ENCODE measurements at places on chromosomes 7 and 10.

- DNase-seq, result no peak
Measured at GRCh38 chr10:94097656-94098055, 103.9 kb downstream of the PLCE1 start.

DNA sequence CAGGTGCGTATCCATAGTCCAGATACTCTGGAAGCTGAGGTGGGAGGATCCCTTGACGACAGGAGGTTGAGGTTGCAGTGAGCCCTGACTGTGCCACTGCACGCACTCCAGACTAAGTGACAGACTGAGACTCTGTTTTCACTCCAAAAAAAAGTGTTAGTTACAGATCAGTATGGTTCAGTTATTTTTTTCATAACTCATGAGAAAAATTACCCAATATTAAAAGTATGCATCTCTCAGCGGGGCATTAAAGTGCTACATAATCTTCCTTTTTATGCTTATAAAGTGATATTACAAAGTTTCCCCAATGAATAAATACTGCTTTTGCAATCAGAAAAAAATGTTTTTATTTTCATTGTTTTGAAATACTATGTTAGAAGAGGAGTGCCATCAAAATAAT is 147.9 kb downstream of the ZNF438 start:
- no peak for DNase-seq

DNA sequence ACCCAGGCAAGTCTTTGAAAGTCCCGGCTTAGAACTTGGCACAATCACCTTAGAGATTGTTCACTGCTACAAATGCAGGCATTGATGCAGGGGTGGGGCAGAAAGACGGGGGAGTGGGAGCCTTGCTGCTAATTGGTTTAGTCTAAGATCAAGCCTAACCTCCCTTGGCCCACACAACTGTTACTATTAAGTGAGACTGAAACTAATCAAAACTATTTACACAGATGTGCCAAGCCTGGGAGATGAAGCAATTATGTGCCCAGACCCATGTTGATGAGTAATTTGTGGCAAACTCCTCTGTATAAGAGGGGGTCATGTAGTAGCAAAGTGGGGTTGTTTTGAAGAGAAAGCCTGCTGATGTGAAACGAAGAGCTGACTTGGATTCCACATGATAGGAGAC is 178.2 kb upstream of the ITGB1 start:
- no peak for DNase-seq

DNA sequence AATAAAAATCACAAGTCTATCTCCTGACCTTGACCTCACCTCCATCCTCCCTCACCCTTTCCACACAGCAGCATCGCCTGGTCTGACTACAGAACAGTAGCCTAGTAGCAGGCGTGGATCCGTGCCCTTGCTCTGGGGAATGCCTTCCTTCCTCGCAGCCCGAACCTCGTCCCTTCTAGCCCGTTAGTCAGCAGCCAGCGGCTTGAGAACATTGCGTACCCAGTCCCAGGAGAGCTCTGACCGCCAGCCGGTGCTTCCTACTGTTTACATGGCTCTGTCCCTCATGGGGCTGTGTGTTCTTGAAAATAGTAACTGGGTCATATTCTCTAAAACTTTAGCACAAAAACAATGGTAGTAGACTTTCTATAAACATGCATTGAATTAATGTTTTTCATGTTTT is 682.7 kb upstream of the IGFBP3 start:
- DNase-seq, result no peak

DNA sequence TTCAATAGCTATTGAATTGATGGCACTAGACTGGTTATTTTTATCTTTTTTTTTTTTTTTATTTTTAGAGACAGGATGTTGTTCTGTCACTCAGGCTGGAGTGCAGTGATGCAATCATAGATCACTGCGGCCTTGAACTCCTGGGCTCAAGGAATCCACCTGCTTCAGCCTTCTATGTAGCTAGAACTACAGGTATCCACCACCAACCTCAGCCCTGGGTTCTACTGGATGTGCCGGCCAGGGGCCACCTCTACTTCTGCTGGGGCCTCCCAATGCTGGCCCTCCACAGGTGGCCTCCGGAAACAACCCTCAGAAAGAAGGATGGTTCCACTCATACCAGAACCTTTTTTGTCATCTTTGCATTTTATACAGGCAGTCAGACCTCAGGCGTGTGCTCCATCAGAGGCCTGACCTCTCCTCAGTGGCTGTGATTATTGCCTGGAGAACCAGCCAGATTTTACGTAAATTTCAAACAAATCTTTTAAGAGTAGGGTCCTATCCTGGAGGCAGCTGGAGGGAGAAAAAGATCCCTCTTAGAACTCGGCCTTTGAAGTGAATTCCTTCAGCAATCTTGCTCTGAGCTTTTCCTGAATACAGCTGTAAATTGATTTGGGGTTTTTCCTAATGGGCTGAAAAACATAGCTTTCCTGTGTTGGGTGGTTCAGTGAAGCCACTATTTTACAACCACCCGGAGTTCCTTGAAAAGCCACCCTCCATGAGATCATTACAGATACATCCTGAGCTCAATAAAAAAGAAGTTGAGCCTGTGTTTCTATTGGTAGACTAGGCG is 110.0 kb downstream of the SPAG6 start:
- DNase-seq, result no peak

GRCh38 chr10:103967448-103968071 is 620 bp downstream of the SLK start:
- DNase-seq, result no peak

DNA sequence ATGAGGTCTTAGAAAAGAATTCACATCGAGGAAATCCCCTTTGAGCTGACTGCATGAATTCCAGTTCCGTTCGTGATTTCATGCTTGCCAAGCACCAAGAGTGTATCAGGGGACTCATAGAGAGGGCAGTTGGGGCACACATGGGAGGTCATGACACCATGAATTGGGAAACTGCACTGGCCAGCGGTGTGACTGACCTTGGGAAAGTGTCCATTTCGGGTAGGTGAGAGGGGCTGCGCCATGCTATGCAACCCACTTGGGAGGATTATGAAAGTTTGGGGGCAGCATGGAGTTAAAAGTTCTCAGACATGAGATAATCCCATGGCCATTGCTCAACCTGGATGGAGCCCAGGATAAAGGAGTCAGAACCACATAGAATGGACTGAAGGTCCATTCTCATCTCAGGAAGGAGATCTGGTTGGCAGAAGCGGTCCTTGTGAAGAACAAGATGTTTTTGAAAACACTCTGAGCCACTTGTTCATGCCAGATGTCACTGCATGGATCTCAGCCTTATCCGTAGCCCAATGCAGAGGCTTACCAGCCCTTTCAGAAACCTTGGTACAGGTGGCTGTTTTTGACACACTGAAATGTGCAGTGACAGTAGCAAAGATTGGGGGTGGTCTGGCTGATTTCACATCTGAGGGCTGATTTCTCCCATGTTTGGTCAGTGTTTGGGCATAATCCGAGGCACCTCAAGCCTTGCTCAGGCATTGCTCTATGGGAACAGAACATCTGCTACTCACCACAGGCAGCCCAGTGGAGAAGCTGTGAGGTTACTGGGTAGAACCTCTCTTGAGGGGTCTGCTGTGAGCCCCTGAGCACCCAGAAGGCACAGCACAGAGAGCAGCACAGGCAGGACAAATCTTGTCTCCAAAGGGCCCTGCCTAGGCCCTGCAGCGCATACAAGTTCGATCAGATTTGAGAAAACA is 252.3 kb downstream of the CXCL12 start:
- no peak for DNase-seq

DNA sequence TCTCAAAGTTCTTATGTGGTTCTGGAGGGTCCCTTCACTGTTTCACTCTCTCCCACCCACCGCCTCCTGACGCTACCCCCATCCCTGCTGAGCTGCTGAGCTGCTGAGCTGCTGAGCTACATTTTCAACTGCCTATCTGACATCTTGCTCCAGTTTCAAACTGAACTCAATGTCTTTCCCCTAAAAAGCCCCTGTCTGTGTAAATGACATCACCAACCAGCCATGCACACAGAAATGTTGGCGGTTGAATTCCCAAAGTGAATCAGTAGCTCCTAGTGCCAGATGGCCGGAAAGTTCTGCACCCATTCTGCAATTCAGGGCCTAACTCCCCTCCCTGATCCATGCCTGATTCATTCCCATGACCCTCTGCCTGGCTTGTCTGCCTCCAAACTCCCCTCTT is 71.2 kb downstream of the WNT2 start:
- no peak for DNase-seq

GRCh38 chr7:34080513-34080912 is 175.2 kb downstream of the BMPER start:
- no peak for DNase-seq

DNA sequence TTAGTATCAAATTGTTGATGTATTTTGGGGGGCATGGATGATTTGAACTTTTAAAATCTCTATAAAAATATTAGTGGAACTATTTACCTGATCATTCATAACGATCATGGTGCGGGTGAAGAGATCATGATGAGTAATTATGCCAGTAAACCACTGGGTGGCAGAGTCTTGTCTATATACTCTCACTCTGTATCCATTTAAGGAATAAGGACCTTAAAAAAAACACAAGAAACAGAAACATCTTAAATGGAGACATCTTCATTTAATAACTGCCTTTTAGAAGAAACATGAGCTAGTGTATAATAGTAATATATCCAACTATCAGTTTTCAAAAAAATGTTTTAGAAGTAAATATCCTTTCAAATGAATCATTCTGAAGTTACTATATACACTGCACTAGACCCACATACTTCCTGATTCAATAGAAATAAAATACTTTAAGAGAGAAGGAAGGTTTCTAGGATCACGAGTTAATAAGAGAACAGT is 84.0 kb downstream of the NRBF2 start:
- DNase-seq, result no peak

- no peak for DNase-seq
Measured at GRCh38 chr7:70788276-70788675, 343.7 kb upstream of the GALNT17 start.

- no peak for DNase-seq
Measured at GRCh38 chr10:90917238-90917967, 3.5 kb downstream of the ANKRD1 start.

GRCh38 chr10:75852851-75853484 is 421.5 kb downstream of the LRMDA start:
- DNase-seq, result no peak

DNA sequence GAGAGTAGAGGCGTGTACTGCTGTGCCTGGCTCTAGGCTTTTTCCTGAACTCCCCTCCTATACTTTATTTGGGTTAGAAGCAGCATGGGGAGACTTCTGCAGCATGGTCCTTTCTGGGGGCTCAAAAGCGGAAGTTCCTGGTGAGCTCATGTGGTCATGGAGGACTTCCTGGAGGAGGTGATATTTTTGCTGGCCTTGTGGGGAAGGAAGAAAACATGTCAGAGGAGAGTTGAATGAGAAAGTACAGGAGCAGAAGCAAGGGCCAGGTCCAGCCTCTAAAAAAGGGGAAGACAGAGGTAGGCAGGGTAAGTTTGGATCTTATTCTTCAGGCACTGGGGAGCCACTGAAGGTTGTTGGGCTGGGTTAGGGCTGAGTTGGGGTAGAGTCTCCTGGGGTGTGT is 45.5 kb downstream of the CASTOR2 start:
- no peak for DNase-seq

GRCh38 chr7:83677180-83677866 is 28.4 kb upstream of the SEMA3E start:
- peak; percentile 87 for DNase-seq

GRCh38 chr7:102874166-102874829 is 38.5 kb upstream of the LRRC17 start:
- no peak for DNase-seq

DNA sequence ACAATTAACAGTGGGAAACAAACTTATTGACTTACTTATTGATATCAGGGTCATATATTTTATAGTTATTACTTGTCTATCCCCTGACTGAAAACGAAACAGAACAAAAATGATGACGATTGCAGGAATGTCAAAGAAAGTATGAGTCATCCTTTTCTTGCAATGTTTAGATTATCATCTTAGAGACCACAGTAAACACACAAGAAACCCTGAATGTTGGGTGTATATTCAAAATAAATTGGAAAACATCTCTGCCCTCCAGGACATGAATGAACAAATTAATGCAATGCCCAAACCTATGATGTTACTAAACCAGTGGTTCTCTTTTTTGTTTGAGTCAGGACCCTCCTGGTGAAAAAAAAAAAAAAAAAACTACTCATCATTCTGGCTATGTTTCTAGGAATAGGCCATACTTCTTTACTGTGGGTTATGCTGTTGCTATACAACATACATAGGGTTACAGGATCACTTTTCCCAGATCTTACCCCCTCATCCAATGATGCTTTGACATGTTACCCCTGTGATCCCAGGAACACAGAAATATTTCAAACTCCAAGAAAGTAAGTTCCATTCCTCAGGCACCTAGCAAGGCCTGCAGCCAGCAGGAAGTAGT is 623.4 kb upstream of the IGFBP3 start:
- peak; percentile 29 for DNase-seq

- DNase-seq, result no peak
Measured at GRCh38 chr7:133705596-133705995, 421.5 kb upstream of the LRGUK start.

GRCh38 chr7:146926841-146927240 is 810.2 kb downstream of the CNTNAP2 start:
- no peak for DNase-seq

- DNase-seq, result peak; percentile 38
Measured at GRCh38 chr7:34523226-34523918, 134.6 kb upstream of the NPSR1 start.

DNA sequence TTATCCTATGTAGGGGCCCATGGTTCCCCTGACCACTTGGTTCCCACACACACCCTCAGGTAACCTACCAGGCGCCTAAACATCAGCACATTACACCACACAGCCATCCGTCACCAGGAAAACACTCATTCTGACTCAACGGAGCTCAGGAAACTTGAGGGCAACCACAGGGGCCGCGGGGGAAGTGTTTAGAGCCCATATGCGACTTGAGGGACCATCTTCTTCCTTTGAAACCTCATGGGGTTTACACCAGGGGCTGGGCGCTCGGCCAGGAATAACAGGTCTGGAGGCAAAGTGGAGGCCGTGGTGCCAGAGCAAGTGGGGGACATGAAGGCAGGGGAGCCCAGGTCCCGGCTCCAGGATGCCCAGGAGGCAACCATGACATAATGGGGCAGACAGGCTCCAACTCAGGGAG is 1.5 kb downstream of the STX1A start:
- peak; percentile 83 for DNase-seq

- no peak for DNase-seq
Measured at GRCh38 chr10:30728766-30729165, 99.2 kb upstream of the LYZL2 start.

- DNase-seq, result no peak
Measured at GRCh38 chr10:115665549-115665948, 572.4 kb downstream of the ATRNL1 start.

GRCh38 chr7:30304177-30304884 is 19.9 kb downstream of the ZNRF2 start:
- no peak for DNase-seq

Data from HS-27A (cell line).